Frontal cortex (tissue), 4 donors: ENCODE measurements at places on chromosomes 6 and 20. TPM values are rescaled to one million over a fixed set of nuclear protein-coding genes. Genes with fewer than 3 reads are reported as not detected.

PPP1R16B gene
- 10.6 TPM for total RNA-seq

KIF25 gene
- total RNA-seq: 0.41 TPM

SUMO4 gene
- total RNA-seq: 2.4 TPM

MRPS10 gene
- 51.4 TPM for total RNA-seq

PRICKLE4 gene
- total RNA-seq: 0.41 TPM

MAP3K7 gene
- total RNA-seq: 38.7 TPM

DLK2 gene
- total RNA-seq: 8.6 TPM

NFATC2 gene
- 0.41 TPM for total RNA-seq

AIF1 gene
- 6.9 TPM for total RNA-seq

CST2 gene
- total RNA-seq: not detected

PAX1 gene
- total RNA-seq: not detected

APCDD1L gene
- total RNA-seq: not detected

SLC32A1 gene
- total RNA-seq: 7.7 TPM

OPN5 gene
- total RNA-seq: not detected

SCAF8 gene
- total RNA-seq: 89.7 TPM

NKAIN4 gene
- 14.7 TPM for total RNA-seq

IMPG1 gene
- total RNA-seq: not detected

TPBG gene
- 4.5 TPM for total RNA-seq

NOX3 gene
- total RNA-seq: not detected

GNAS-AS1 gene
- 1.2 TPM for total RNA-seq

WFDC5 gene
- not detected for total RNA-seq

ZNF334 gene
- 11.4 TPM for total RNA-seq

SNX9 gene
- total RNA-seq: 14.7 TPM

WFDC10B gene
- total RNA-seq: not detected

NMBR gene
- total RNA-seq: 4.9 TPM
